ENCODE measurements at places on chromosomes 3 and 15.

GRCh38 chr3:23183731-23184130 is 19.4 kb upstream of the UBE2E2 start:
- no peak for DNase-seq

DNA sequence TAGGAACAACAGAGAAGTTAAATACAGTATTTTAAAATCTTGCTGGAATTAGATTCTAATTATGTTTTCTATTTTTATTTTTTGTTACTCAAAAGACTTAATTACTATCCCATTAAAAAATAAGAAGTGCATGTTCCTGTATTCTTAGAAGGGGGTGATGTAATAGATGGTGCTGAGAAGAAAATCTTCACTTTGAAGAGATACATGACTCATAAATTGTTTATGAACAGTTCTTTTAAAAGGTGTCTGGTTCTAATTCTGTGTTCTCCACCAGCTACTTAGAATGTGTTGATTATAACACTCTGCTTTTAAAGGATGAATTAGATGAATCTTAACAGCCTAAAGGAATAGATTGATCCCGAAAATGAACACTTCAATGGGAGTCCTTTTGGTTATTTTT is 8.2 kb downstream of the RCN2 start:
- no peak for DNase-seq

- peak; percentile 28 for DNase-seq
Observed at GRCh38 chr3:13890377-13891016, 10.6 kb upstream of the WNT7A start.

DNA sequence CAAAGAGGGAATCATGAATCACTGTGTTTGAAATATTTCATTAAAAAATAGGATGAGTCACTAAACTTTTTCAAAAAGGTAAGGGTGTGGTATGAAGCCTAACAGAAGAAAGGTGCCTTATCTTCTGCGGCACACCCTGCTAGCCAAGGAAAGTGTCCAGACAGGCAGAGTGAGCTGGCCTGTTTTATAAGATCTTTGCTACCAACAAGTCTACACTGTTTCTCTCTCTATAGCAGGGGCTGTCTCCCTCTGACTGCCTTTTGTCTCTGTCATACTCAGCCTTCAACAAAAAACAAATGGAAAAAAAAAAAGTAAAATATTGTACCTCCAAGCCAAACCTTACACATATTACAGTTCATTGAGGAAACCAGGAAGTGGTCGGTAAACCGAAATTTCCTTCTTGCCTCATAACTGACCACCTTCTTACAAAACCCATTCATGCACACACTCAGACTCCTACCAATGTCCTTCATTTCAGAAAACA is 9.1 kb downstream of the ZDHHC3 start:
- DNase-seq: no peak

DNA sequence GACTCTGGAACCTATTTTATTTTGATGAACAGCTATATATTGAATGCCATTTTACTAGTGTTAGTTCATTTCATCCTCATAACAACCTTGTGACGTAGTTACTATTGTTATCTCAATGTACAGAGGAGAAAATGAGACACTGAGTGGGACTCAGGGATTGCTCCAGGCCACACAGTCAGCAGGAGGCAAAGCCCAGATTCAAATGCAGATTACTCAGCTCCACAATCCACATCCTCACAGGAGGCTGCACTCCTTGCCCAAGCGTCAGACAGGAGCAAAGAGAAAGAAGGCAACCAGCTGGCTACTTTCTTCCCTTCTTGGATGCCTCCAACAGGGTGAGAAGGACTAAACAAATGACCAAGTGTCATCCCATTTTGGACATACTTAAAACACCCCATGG is 92.0 kb upstream of the CCDC54 start:
- no peak for DNase-seq

GRCh38 chr3:20326541-20326940 is 140.5 kb upstream of the SGO1 start:
- DNase-seq: no peak

DNA sequence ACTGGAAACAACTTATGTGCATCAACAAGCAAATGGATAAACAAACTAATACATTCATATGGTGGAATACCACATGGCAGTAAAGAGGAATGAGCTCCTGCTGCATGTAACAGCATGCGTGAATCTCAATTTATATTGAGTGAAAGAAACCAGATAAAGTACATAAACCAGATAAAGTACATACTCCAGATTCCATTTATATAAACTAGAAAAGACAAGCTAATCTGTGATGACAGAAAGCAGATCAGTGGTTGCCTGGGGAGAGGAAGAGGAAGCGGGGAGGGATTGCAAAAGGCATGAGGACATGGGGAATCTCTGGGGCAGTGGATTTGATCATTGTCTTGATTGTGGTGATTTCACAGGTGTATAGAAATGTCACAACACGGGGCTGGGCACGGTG is 34.2 kb downstream of the LIMD1 start:
- DNase-seq: no peak

DNA sequence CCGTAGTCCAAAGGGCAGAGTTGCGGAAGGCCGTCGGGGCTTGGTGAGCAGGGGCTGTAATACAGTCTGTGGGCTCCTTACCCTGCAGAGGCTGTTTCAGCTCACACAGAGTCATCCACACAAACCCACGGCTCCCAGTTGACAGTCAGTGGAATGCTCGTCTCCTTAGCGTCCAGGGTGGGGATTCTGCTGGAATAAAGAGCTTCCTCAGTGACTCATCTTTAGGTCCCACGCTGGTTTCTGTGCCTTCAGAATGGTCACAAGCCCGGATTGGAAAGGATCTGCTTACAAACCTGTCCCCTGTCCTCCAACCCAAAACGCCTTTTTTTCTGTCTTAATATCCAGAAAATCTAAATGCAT is 201.3 kb upstream of the TPM1 start:
- no peak for DNase-seq

DNA sequence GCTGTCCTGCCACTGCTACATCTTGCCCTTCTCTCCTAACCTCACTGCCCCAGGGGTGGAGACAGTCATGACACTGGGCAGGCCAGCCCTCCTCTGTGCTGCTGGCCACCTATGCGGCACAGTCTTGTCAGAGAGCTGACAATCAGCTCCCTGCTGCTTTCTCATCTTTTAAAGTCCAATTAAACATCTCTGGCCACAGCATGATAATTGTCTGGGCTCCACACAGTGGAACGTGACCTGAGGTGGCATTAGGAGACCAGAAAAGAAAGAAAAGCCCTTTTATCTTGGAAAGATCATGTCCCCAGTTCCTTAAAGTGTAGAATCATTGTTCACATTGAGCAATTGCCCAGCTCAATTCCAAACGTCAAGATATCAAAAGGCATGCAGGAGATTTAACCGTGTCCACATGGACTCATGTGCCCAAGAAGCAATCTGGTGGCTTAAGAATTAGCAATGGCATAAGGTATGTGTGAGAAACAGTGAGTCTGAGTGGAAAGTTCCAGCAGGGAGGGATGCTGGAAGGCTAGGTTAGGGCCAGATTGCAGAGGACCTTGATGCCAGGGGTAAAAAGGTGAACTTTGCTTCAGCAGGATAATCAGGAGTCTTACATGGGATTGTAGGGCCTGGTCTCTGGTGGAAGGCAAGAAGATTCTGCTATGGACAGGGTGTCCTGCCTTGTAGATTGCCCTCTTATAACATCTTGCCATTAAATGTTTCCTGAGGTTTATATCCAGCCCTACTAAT is 15.3 kb upstream of the CACNA1D start:
- DNase-seq: no peak

- no peak for DNase-seq
Observed at GRCh38 chr3:154112146-154112852, 8.9 kb upstream of the ARHGEF26 start.

GRCh38 chr15:82549199-82549665 is 9.0 kb upstream of the RPS17 start:
- no peak for DNase-seq

DNA sequence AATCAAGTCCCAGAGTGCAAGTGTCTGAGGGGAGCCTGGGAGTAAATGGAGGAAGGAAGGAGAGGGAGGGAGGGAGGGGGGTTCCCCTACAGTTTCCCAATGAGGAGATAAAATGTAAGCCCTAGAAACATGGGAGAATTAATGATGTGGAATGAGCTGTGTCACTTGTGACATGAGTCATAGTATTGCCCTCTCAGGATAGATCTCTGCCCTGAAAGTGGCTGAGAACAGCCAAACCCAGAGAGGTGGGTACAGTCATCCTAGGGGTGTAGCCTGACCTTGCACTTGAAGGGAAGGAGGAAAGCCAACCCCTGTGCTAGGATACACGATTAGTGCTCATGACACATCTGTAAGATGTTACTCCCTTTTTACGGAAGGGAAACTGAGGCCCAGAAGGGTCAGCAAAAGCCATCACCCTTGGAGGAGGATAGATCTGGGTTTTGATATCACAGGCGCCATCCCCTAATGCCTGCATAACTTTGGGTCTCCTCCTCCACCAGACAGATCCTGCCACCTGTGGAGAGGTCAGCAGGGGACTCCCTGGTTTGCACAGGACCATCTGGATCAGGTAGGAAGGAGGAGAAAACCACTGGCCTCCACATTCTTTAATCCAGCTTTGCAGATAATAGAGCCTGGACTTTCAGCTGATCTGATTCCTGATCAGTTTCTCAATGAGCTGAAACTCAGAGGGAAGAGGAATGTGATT is 23.1 kb upstream of the USP3 start:
- DNase-seq: no peak

DNA sequence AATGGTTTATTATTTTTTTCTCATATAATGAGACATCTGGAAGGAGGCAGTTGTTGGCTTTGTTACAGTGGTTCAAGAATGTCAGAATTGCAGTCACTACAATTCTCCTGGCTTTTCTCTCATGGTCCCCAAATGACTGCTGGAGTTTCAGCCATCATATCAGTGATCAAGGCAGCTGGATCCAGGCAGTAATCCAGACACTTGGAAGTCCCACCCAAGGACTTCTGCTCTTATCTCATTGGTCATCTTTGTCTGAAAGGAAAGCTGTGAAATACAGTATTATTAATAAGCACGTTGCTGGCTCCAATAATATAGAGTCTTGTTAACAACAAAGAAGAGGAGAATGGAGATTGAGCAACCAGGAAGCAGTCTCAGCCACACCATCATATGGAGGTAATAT is 22.9 kb upstream of the MED12L start:
- DNase-seq: no peak

- DNase-seq: no peak
Observed at GRCh38 chr15:48992545-48992944, 28.8 kb upstream of the SHC4 start.

GRCh38 chr3:36729204-36730056 is 34.9 kb downstream of the DCLK3 start:
- DNase-seq: no peak

DNA sequence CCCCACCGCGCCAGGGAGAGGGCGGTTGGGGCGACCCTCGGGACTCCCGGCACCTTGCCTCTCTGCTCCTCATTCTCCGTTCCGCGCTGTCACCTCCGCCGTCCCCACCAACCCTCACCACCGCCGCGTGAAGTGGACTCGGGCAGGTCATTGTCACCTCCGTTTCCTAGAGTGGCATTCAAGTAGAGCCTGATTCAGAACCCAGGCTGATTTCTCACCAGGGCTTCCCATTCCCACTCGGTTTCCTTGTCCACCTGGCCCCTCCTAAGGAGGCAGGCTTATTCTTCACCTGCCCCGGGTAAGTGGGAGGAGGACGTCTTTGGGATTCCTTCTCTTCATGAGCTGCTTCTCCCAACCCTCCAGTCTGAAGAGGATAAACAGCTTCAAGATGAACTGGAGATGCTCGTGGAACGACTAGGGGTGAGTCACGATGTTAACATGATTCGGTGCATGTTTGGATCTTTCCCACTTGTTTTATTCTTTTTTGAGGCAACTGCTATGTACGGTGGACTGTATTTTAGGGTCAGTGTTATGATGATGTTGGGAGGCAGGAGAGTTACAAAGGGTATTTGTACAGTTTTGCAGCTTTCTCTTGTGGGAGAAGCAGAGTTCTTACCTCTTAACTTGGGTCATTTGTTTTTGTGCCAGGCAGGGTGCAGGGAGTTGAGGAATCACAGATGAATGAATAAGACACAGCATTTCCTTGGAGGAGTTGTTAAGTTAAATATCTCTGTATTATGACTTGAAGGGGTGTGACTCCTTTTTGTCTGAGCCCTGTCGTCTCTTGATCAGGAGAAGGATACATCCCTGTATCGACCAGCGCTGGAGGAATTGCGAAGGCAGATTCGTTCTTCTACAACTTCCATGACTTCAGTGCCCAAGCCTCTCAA is 692 bp downstream of the PSMD2 start:
- DNase-seq: no peak

DNA sequence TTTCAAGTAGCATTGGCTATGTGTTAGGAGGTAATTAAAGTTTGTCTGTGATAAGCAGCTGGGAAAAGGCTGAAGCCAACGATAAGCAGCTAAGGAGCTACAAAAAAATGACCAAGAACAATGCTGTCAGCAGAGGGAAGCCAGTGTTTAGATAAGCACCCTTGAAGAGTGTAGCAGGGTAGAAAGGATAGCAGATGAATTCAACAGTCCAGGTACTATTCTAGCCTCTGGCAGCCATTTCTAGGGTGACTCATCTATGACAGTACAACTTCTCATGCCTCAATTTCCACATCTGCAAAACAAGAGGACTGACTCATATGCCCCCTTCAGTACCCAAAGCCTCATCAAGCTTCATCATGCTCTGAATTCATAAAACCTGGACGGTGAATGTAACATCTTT is 617.6 kb upstream of the UBE2E2 start:
- no peak for DNase-seq

DNA sequence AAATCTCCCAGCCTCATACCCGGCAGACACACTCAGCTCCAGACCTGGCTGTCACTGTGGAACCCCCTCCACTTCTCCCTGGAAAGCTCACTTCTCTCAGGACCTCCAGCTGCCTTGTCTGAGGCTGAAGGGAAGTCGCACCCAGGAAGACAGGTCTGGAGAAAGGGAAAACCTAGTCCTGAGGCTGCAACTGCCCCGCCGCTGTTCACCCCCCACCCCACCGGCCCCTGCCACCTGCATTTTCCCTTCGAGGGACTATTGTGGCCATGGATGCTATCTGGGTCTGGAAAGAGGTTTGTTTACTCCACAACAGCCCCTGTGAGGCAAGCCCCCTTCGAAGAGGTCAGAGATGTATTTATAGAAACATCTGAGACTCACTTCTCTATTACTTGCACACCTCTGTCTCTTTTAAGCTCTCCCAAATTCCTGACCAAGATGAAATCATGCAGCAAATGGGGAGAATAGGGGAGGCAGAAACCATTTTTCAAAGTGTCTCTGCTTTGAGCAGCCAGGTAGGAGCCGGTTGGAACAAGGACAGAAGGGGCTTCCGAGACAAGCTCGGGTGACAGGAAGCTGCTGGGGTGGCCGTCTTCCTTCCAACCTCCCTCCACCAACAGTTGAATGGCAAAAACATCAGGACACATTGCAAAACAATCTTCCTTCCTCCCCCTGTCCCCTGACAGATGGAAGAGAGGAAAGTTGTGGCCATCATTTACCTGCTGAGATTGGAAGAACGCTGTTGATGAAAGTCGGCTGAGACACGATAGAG is 518 bp downstream of the COLQ start:
- no peak for DNase-seq

- no peak for DNase-seq
Observed at GRCh38 chr3:78988324-78988723, 779.5 kb downstream of the ROBO1 start.

GRCh38 chr15:94259863-94260262 is 28.5 kb downstream of the MCTP2 start:
- no peak for DNase-seq

GRCh38 chr3:22380253-22380652 is 629.2 kb upstream of the ZNF385D start:
- DNase-seq: no peak
